HL-60 (cell line): ENCODE measurements at places on chromosomes 11 and 22.

- no peak for DNase-seq
Measured at GRCh38 chr11:19597876-19598275, 114.8 kb upstream of the NAV2 start.

DNA sequence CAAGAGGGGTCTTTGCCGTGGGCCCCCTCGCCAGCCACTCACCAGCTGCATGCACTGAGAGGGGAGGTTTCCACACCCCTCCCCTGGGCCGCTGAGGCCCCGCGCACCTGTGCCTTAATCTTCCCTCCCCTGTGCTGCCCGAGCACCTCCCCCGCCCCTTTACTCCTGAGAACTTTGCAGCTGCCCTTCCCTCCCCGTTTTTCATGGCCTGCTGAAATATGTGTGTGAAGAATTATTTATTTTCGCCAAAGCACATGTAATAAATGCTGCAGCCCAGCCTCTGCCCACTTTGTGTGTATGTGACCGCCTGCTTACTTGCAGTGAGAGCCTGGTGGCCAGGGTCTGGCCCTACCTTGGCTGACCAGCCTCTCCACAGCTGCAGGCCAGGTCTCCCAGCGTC is 2.8 kb upstream of the CRACR2B start:
- DNase-seq: no peak

DNA sequence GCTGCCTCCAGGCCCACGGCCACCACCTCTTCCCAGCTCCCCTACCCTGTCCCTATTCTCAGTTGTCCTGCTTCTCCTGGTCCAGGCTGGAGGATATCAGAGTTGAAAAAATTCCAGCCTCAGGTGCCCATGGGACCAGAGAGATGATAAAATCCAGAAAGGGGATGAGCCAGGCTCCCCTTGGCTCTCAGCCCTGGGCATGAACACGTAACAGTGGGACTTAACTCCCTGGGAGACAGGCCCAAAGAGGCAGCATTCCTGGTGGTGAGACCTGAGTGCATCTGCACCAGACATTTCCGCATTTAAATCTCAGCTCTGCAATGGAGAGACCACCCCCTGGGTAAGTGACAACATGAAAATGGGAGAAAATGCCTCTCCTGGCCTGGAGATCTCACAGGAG is 10.4 kb upstream of the SLC39A13 start:
- no peak for DNase-seq

- DNase-seq: no peak
Measured at GRCh38 chr22:48796310-48797015, 1031.2 kb downstream of the BRD1 start.

GRCh38 chr11:133726542-133726941 is 118.8 kb downstream of the SPATA19 start:
- DNase-seq: no peak

GRCh38 chr11:124643605-124644425 is 21.2 kb downstream of the TBRG1 start:
- DNase-seq: no peak

GRCh38 chr11:20177136-20177535 is 16.9 kb upstream of the DBX1 start:
- no peak for DNase-seq

DNA sequence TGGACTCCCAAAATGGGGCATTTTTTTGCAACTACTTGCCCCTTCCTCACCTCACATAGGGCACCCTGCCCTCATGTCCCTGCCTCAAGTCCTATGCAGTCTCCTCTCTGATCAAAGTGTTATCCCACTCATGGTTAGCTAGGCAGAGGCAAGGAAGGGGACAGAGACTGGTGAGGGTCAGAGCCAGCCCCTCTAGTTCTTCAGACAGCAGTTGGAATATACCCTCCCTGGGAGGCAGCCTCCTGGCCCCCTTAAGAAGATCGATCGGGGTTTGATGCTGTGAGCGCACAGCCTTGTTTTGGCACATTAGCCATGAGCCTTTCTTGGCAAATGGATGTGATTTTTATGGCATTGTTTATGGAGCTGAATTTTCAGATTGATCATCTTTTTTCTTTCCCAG is 436.9 kb downstream of the BUD13 start:
- no peak for DNase-seq

DNA sequence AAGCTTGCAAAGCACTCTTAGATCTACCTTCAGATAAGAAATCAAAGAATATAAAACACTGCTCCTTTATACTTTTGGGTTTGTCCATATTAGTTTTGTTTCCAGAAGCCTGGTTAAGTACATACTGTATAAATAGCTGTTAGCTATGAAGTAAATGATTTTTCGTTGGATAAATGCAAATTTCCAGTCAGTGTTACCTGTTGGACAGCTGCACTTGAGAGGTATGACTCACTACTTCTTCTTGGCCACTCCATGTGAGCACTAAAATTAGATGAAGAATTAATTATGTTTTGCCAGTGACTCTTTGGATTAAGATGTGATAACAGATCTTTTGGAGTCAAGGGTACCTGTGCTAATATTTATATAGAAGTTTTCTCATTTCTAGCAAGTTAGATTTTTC is 9.5 kb upstream of the TSG101 start:
- DNase-seq: no peak

GRCh38 chr11:95659088-95659487 is 130.5 kb downstream of the FAM76B start:
- DNase-seq: no peak
